HCEC 1CT (cell line): ENCODE measurements at places on chromosomes 11 and 22.

- DNase-seq, result no peak
Measured at GRCh38 chr22:35775339-35775738, 57.7 kb downstream of the APOL5 start.

DNA sequence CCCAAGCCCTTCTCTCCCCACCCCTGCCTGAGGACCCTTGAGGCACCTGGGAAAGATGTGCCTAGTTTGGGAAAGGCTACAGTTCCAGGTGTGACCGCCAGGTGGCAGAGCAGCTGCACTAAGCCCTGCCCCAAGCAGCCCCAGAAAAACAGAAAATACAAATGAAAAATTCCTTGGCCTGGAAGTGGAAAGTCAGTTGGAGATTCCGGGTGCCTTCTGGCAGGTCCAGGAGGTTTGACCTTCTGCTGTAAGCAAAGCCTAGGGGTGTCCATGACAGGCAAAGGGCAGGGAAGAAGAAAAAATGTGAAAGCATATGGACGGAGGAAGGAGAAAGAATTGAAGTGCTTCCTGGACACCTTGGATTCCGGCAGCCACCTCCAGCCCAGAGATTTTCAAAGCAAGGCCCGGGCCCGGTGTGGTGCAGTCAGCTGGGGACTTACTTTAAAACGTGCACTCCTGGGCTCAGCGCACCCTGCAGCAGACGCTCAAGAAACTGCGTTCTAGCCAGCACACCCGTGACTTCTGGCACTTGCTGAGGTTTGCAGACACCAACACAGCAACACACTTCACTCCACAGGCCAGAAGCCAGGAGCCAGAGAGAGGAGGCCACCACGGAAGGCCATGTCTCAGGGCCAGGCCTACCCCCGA lies 37.3 kb upstream of the SLC22A12 start:
- peak; percentile 4 for DNase-seq

GRCh38 chr11:72222907-72223614 lies 1.5 kb upstream of the INPPL1 start:
- DNase-seq, result peak; percentile 88

DNA sequence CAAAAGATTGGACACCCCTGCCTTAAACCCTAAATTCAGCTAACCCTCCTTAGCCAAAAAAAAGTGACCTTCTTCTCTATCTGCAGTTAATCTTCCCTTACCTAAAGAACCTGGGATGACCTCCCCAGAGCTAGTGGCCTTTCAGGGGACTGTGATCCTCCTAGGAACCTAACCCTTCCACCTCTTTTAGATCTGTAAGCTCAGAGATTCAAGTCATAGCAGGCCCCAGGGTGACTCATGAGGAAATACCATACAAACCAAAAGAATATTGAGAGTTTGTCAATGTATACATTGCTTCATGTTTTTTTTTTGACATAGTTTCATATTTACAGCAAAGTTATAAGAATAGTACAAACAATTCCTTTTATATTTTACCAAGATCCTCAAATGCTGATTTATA lies 38.3 kb upstream of the CXCR5 start:
- DNase-seq, result peak; percentile 71

DNA sequence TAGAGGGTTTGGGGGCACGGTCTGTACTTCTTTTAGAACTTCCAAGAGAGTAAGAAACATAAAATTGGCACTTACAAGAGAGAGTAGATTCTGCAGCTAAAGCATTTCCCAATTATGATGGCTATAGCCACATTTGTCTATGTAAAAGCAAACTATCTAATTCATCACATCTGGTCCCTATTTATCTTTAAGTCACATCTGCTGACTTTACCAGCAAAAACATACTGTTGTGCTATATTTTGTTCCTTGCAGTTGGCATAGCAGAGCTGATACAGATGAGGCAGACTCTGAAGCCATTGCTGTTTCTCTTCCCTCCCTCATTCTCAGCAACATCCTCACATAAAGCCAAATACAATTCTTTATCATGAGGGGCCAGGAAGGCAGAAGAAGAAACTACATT lies 1533.5 kb upstream of the RAG2 start:
- no peak for DNase-seq

DNA sequence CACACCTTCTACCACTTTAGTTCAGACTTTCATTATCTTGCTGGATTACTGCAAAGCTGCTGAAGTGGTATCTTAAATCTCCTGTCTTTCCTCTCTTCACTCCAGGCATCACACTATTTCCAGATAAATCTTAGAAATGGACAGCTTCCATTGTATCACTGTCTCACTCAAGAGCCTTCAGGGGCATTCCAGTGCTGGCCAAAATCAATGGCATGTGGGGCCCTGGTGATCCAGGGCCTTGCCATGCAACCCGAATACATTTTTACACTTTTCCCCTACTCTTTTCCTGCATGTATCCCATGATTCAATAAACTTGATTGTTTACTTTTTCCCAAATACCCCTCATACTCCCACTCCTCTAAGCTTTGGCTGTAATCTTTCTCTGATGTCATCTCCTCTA lies 39.4 kb upstream of the DEUP1 start:
- DNase-seq, result no peak

GRCh38 chr22:21961886-21962654 lies 9.4 kb upstream of the PPM1F start:
- peak; percentile 16 for DNase-seq

- peak; percentile 13 for DNase-seq
Measured at GRCh38 chr22:29727131-29727523, 7.3 kb downstream of the CABP7 start.

- DNase-seq, result peak; percentile 4
Measured at GRCh38 chr11:13939961-13940906, 22.3 kb upstream of the SPON1 start.

DNA sequence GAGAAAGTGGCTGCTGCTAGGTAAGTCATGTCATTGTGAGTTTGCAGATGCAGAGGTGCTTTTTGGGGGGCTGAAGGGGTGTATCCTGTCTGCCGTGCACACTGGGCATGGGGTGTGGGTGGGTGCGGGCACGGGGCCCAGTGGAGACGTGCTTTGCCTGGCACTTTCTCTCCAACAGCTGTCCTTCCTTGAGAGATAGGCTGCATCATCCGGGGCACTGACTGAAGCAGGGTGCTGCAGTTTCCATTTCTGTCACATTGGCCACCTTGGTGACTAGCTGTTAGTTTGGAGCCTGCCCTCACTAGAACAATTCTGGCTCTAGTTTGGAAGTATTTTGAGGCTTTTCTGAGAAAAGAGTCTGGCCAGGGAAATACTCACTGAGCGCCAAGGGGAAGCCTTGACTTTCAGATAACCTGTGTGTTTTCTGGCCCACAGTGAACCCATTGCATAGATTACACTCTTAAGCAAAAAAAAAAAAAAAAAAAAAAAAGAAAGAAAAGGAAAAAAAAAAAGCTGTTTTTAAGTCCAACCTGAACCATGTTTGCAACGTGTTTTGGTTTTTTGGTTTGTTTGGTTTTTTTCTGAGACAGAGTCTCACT lies 219.2 kb downstream of the NAV2 start:
- DNase-seq, result no peak

DNA sequence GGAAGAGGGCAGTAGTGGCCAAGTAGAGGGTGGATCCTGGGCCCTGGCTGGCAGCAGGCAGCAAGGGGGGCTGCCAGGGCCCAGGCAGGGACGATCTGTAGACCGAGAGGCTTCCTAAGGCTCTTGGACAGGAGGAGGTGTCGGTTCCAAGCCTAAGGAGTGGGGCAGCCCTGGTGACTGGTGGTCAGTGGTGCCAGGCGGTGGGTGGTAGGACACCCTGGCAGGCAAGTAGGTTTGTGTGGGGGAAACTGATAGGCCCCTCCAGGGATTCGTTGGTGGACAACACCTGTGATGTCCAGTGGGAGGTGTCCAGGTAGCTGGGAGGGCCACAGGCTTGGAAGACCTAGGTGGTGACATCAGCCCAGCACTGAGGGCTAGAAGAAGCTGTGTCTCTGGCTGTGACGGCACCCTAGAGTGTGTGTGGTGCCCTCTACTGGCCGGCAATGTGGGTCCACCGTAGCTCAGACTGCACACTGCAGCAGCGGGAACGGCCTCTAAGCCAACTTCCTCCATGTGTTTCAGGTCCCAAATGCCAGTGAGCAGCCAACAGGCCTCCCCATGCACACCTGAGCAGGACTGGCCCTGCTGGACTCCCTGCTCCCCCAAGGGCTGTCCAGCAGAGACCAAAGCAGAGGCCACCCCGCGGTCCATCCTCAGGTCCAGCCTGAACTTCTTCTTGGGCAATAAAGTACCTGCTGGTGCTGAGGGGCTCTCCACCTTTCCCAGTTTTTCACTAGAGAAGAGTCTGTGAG lies 9.4 kb upstream of the SAMM50 start:
- DNase-seq, result peak; percentile 45

DNA sequence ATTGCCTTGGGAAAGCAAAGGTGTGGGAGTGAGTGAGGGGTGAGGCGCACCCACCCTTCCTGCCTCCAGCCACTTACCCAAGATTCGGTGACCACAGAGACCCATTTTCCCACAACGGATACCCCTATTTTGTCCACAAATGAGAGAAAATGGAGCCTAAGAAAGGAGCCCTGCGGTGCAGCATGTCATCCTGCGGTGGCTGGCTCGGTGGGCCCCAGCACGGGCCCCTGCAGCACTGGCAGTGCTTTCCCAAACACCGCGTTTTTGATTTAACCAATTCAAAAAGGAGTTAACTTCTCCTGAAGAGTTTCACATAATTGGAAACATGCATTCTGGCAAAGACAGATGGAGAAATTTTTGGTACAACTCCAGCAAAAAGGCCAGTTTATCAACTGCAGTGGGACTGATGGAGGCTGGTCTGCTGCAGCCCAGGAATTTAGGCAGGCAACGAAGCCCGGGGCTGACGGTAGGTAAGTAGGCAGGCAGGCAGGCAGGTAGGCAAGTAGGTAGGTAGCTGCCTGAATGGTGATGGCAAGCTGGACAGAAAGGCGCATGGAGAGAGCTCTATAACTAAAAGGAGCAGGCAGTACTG lies 84.2 kb downstream of the FDX1 start:
- DNase-seq, result no peak

- no peak for DNase-seq
Measured at GRCh38 chr22:35956850-35957249, 71.8 kb downstream of the RBFOX2 start.

GRCh38 chr22:42743501-42743991 lies 22.9 kb upstream of the A4GALT start:
- DNase-seq, result peak; percentile 58

- DNase-seq, result peak; percentile 18
Measured at GRCh38 chr11:18171377-18172000, 1.1 kb upstream of the MRGPRX4 start.

DNA sequence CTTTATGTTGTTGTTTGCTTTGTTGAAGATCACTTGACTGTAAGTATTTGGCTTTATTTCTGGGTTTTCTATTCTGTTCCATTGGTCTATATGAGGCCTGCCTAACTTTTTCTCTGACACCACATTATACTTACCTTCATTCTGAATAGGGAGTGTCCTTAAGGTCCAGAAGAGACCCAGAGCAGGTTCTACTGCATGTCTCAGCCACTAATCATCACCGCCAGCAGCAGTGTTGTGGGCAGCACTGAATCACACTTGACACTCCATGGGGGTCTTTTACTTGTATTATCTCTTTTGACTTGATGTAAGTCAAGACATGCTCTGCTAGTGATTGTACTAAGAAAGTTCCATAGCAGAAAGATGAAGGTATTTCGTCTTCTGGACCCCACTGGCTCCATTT lies 274.9 kb downstream of the TENM4 start:
- no peak for DNase-seq

GRCh38 chr11:85764796-85765195 lies 46.1 kb downstream of the SYTL2 start:
- no peak for DNase-seq

DNA sequence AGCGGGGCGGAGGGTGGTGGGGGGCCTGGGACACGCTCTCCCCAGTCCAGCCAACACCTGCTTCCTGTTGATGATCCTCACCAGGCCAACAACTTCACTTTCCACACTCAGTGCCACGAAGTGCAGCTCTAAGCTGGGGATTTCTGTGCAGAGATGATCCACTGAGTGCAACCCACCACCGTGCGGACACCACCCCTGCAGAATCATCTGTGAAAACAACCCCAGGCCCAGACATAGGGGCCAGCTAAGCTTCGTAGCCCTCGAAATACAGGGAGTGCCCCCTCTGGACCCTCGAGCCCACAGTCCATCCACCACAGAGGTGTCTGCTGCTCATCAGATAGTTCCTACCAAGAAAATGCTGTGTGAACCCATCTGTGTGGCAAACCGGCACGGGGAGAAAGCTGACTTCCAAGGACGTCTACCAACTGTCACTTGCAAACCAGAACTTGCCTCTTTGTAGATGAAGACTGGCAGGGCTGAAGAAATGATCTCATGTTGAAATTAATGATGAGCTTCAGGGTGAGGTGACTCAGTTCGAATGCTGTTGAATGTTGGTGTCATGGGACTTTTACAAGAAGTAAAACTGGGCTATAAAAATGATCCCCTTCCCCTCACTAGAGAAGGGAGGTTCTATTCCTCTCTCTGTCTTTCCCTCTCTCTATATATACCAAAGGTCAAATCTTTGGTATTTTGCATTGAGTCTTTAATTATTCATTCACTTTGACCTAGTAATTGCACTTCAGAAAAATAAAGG lies 73.4 kb downstream of the MYEOV start:
- no peak for DNase-seq

GRCh38 chr22:43969021-43969878 lies 14.0 kb downstream of the SAMM50 start:
- no peak for DNase-seq

GRCh38 chr11:71269603-71270511 lies 17.5 kb upstream of the SHANK2 start:
- peak; percentile 40 for DNase-seq
